ENCODE measurements at places on chromosomes 5 and 9.

GRCh38 chr5:154697371-154697770 is 57.8 kb upstream of the LARP1 start:
- no peak for DNase-seq

GRCh38 chr5:35320029-35320428 is 89.7 kb upstream of the PRLR start:
- DNase-seq: no peak

GRCh38 chr9:135905380-135906258 is 1.7 kb downstream of the CAMSAP1 start:
- DNase-seq: no peak

GRCh38 chr5:147310059-147310704 is 75.4 kb downstream of the STK32A start:
- DNase-seq: peak; percentile 65

DNA sequence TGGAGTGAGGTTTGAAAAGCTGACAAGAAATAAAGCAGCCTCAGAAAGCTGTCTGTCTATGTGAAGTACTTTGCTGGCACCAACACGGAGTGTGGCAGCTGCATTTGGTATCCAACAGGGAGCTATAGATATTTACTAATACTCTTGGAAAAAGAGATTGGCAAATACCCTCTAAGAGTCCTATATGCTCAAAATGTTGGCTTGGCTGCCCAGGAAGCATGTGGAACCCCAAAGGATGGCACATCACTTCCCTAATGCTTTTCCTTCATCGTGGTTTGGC is 398.3 kb downstream of the TLE4 start:
- peak; percentile 25 for DNase-seq

DNA sequence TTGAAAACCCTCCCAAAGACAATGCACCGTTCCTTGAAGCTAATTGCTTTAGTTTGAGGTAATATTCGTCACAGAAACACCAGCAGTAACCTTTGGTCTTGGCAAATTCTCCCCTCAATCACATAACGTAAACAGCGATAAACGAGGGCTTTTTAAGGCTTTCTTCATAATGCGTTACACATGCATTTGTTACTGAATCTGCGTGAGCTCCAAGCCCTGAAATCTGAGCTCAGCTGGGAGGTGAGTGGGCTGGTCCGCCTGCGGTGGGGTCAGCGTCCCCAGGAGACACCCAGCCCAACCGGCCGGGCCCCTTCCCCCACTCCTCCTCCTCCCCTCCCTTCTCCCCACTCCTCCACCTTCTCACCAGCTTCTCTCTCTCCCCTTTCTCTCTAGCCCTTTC is 91.1 kb downstream of the BARX1 start:
- no peak for DNase-seq

DNA sequence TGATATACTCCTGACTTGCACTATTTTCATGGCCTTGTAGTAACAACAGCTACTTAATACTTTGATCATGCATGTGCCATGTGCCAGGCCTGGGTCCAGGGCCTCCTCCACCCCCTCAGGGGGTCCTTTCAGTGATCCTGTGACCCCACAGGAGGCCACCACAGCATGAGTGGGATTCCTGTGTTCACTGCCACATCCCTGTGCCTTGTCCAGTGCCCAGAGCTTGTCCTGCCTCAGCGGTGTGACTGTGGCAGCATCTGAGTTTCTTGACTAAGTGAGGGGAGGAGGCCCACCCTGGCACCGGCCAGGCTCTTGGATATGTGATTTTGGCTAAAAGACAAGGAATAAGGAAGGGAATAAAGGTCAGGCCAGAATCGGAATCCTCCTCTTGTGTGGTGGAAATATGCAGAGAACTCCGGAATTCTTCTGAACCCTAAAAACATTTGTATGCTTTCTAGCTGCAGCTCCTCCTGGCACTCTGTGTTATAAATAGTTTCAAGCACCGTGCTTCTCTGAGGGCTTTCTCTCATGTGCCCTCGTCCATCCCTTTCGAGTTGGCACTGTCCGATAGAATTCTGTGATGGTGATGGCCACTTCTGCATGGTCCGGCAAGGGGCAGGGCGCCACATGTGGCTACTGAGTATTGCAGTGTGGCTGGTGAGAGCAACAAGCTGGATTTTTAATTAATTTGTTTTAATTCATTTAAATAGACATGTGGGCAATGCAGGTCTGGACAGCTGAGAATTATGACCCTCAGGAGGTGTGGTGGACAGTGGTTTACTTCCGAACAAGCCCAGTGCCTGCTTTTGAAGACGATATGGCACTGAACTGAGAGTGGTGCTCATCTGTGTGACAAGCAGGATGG is 31.8 kb downstream of the TENT4A start:
- no peak for DNase-seq

DNA sequence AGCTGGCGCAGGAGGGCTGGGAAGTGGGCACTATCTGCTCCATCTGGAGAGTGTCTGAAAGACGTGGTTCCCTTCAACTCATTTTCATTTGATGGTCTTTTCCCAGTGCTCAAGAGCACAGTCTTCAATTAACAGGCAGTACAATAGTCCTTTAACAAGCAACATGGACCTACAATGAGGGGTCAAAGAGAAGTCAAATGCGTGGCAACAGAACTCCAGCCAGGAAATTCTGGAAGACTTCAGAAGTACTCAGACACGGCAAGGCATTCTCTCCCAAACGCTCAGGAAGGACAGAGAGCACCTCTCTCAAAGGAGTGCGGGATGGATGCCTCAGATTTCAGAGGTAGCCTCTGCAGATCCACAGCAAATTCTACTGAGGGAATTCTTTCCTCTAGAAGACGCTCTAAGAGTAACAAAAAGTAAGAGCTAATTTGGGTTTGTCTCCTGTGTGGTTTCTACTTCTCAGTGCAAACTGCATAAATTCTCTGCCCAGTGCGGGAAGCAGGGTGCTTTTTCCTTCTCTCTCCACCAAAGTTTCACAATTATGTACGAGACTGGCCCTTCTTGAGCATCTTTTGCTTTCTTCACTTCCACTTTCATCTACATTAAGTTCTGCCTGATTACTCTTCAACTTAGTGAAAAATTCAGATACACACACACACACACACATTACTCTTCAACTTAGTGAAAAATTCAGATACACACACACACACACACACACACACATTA is 56.4 kb downstream of the LHFPL2 start:
- DNase-seq: no peak

DNA sequence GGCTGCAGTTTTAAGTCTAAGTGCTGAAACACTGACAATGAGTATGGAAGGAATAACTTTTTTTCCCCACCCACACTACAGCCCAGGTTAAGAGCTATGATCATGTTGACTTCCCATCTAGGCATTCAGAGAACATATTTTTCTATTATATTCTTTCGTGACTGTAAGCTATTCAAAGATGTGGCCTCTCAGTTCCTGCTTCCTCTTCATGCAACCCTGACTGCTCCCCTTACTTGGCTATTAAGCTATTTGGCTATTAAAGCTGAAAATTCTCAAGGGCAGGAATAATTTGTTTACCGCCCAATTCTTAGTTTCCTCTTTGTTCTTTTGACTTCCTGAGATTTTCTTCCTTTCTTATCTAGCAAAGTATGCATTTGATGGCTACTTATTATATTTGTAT is 18.6 kb upstream of the ALDH1A1 start:
- no peak for DNase-seq

DNA sequence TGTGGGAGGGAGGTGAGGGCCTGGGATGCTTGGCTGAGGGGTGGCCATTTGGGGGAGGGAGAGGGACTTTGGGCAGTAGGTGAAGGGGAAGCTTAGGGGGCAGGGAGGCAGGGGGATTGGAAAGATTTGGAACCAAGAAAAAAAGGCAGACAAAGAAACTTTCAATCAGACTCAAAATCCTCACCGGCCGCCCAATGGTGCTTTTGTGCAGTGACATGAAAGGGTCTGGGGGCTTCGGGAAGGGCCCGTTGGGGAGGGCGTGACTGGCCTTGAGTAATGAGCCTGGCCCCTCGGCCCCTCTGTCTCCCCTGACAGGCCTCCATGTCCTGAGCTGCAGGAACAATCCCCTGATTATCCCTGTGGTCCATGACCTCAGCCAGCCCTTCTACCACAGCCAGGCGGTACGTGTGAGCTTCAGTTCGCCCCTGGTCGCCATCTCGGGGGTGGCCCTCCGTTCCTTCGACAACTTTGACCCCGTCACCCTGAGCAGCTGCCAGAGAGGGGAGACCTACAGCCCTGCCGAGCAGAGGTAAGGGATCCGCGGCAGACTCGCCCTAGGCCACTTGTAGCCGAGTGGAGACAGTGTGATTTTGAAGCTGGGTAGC is 181.1 kb downstream of the PAPPA start:
- no peak for DNase-seq

GRCh38 chr5:174514983-174515394 is 209.4 kb upstream of the MSX2 start:
- no peak for DNase-seq

DNA sequence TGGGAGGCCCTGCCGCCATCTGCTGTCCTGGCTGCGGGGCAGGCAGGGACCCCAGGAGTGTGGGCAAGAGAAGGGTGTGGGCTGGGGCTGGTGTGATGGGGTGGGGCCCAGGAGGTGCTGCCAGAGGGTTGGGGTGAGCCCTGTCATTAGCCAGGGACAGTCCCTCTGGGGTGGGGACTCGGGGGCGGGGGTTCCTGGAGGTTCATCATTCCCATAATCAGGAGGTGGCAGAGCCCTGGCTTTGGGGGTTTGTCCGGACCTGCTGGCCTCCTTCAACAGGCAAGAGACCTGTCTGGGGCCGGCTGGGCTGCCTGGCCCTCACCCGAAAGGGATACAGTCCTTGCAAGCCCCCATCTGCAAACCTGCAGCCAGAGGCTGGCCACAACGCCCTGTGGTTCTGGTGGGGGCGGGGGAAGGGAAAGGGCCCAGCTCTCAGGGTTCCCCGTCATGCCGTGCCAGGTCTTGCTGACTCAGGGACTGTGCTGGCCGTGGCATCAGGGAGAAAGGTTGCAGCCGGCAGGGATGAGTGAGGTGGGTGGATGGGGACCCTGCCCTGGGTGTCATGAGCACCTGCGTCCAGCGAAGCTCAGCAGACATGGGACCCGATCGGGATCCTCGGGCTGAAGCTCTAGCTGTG is 65.2 kb downstream of the MRPL36 start:
- no peak for DNase-seq

GRCh38 chr9:131125038-131125287 is 423 bp upstream of the NUP214 start:
- no peak for DNase-seq

- no peak for DNase-seq
Observed at GRCh38 chr9:123771690-123772089, 158.2 kb downstream of the DENND1A start.

GRCh38 chr5:143657647-143658285 is 154.2 kb upstream of the HMHB1 start:
- DNase-seq: peak; percentile 89

DNA sequence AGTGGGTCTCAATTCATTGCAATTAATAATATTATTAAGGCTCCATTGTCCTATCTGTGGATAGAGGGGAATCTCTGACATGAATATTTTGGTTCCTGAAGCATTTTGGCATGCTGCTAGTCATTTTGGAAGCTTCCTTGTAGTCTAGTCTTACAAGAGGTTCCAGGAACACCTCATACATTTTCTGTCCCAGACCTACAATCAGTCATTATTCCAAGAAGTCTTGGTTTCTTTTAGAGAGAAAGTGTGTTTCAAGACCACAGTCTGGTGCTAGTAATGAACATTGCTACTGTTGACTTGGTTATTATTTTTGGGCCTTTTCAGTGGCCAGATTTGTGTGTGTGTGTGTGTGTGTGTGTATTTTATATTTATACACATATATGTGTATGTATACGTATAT is 98.9 kb downstream of the ERCC6L2 start:
- DNase-seq: no peak

DNA sequence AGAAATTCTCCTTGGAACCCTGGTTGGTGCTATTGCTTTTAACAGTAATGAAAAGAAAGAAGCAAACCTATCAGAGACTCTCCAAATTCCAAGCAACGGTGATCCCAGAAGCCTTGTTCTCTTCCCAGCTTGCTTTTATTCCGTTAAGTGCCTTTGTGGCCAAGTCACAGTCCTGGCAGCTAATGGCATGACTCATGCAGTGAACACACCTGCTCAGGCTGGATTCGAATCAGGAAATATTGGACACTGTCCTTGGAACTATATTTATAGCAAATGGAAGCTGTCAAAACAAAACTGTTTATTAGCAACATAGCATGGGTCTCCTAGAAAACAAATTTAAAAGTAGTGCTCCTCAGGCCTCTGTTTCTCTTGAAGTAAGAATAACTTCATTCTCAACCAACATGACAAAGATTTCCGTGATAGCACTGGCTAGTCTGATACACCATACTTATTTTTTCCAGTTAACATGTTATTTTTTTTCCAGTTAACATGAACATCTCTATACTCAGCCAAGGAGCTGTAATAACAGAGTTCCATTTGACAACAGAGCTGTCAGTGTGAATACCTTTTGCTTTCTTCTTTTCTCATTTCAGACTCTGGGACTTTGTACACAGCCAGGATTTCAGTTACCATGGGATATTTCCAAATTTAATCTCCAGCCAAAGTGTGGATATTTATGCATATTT is 502.4 kb downstream of the GADD45G start:
- peak; percentile 39 for DNase-seq

- DNase-seq: no peak
Observed at GRCh38 chr5:139692679-139693308, 44.6 kb downstream of the CXXC5 start.

- DNase-seq: no peak
Observed at GRCh38 chr5:133523961-133524586, 88.3 kb downstream of the FSTL4 start.

- DNase-seq: peak; percentile 31
Observed at GRCh38 chr9:1460143-1460769, 410.1 kb downstream of the DMRT2 start.

DNA sequence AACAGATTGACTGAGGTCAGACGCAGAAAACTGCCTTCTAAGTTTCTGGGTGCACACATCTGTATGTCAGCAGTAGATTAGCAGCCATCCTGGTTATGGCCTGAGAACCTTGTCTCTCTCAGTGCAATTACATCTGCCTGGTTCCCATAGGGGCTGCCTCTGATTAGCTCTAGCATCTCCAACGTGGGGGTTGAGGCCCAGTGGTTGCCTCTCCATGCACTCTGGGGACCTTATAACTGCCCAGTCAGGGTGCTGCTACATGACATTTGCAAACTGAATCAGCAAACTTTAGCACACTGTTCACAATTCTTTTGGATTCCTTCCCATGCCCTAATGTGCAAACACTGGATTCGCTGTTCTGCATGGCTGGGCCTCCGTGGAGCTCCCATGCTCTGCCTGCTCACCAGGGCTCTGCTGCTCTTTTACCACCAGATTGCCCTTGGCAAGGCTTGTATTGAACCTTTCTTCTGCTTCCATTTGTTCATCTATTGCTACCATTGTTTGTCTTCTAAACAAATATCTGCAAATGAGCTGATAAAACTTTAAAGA is 36.2 kb downstream of the SNX18 start:
- no peak for DNase-seq

Data from NCI-H446 (cell line).